Renal cortex interstitium (tissue), 15 donors: ENCODE measurements at places on chromosomes 7 and 10. TPM values are rescaled to one million over a fixed set of nuclear protein-coding genes. Genes with fewer than 3 reads are reported as not detected.

The CACNB2 gene
- polyA plus RNA-seq, result 3.1 TPM

The CHAT gene
- not detected for polyA plus RNA-seq

DNA sequence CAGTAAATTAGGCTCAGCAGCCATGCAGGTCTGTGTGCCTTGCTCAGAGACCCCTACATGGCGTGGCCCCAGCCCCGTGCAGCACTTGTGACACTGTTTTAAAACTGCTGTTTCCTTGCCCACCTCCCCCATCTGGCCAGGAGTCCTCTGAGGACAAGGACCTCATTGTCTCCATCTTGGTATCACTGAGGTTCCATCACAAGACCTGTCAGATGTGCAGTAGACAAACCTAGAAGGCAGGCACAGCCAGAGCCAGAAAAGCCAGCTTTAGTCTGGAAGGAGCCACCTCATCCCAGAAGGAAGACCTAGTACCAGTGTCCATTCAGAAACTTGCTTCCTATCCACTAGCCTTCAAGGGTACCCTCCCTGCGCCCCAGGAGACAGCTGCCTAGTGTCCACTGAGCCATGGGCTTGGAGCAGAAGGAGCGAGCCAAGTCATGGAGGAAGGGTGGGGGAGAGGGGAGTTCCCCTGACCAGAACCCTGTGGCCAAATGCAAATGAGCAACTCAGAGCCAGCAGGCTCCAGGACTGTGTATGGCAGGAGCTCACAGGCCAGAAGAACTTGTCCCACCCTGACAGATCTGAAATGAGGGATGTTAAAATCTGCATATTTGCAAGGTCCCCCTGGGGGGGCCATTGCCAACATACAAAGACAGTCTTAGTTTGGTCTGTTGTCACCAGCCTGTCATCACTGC lies 176.1 kb downstream of the SH3PXD2A start:
- no peak for DNase-seq

- no peak for DNase-seq
Measured at GRCh38 chr10:2340831-2341647, 603.7 kb upstream of the ADARB2 start.

DNA sequence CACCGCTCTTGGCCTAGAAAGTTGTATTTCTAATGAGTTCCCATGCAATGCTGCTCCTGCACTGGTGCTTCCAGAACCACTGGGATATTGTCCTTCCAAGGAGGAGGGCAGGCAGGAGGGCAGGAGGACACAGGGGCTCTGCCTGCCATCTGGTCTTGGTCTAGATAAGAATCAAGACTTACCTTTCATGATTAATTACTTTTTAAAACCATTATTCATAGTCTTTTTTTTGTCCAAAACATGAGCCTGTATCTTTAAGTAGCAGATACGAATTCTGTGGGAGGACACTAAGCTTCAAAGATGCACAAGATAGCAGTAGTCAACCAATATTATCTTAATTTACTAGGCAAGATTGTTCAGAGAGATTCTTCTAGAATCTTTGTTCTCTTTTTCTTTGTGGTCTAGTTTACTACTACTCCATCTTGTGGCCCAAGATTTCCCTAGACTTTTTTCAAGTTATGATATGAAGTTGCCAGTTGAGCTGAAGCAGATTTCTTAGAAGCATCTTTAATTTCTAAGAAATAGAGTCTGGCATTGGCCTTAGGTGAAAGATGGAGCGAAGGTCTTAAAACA lies 57.6 kb downstream of the RBM33 start:
- DNase-seq, result no peak

- no peak for DNase-seq
Measured at GRCh38 chr7:139232904-139233303, 1.9 kb downstream of the UBN2 start.

- DNase-seq, result no peak
Measured at GRCh38 chr10:22229802-22230157, 12.0 kb upstream of the EBLN1 start.
